ENCODE measurements at places on chromosomes 1 and 21. TPM values are rescaled to one million over a fixed set of nuclear protein-coding genes. Genes with fewer than 3 reads are reported as not detected.

DNA sequence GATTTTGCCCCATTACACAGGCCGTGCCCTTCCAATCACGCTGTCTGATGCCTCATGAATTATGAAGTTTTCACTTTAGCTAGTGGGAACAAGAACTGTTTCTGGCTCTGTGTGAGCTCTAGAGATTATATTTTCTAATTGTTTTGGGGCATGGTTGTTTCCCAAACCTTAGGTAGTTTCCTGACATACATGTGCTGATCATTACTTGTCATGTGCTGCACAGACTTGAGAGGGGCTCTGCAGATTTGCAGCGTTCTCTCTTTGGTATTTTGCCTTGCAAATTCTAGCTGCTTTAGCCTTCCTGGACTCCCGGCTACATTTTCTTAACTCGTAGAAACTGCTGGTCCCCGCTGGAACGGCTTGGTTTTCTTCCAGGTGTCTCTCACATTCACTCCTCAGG, 142.1 kb upstream of the IVNS1ABP start:
- no peak for DNase-seq

DNA sequence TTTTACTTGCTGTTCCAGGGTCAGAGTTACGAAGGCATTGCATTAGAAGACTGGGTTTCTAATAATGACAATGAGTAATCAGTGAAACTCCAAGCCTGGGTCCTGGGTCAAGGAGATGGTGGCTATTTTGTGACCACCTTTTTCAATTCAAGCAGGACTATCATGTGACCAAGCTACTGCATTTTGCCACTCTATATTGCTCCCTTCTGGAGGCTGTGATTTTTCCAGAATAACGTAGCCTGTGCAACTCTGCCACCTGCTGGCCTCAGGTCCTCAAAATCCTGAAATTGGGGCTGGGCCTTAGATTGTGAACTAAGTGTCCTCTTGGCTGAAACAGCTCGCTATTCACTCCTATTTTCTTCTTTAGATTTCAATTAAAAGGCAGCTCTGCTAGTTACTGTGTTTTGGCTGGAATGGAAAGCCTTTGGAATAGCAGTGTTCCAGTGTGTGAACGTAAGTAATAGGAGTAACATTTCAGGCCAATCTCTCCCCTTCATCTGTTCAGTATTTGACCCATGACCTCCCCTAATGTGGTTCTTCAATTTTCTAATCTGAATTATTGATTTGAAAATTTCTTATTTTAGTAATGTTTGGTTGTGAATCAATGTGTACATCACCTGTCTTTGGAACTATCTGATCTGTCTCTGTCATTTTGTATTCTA, 52.9 kb upstream of the CD46 start:
- peak; percentile 26 for DNase-seq

DNA sequence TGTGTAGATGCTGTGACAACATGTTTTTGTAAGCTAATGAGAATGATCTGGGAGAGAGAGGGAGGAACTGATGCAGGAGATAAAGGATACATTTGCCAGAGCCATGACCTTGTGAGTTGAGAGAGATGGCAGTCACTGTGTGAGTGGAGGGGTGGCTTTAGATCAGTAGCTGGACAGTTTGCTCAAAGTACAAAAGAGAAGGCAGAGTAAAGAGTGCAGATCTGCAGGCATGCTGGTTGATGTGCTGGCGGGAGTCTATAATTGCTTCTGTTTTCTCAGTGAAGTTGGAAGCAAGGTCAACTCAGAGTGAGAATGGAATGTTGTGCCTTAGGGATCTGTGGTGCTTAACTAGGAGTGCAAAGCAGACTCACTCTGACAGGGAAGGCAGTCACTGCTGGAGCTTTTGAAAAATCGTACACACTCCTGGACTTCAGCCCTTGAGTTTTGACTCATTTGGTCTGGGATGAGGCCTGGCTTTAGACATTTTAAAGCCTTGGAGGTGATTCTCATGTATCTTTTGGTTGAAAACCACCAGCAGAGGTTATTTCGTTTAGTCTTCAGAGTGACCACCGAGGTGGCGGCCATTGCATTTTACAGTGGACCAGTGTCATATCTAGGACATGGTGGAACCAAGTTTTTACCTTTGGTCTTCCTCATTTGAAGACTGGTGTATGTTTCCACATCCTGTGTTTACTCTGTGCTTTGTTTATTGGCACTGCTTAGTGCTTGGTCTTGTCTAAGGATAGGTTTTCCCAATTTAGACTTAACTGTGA, 49.6 kb downstream of the MTR start:
- no peak for DNase-seq

Gene GJB4
- total RNA-seq: not detected

Gene GNG5
- total RNA-seq: 170 TPM

GRCh38 chr1:98896711-98897445, 107.8 kb downstream of the PLPPR5 start:
- DNase-seq: no peak

DNA sequence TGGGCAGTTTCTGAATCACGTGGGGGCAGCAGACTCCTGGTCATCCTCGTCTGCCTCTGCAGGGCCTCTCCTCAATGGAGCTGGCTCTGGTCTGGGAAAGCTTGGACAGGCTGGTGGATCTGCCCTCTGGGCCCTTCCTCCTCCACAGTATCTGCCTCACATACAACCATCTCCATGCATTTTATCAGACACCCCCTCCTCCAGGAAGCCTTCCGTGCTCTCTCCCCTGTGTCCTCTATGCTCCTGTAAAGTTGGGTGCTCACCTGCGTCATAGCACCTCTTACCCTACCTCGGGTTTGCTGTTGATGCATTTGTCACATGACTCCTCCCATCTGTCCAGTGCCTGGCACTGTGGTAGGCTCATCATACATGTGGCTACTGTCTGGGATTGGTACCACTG, 95.7 kb upstream of the TMEM51 start:
- DNase-seq: no peak

DNA sequence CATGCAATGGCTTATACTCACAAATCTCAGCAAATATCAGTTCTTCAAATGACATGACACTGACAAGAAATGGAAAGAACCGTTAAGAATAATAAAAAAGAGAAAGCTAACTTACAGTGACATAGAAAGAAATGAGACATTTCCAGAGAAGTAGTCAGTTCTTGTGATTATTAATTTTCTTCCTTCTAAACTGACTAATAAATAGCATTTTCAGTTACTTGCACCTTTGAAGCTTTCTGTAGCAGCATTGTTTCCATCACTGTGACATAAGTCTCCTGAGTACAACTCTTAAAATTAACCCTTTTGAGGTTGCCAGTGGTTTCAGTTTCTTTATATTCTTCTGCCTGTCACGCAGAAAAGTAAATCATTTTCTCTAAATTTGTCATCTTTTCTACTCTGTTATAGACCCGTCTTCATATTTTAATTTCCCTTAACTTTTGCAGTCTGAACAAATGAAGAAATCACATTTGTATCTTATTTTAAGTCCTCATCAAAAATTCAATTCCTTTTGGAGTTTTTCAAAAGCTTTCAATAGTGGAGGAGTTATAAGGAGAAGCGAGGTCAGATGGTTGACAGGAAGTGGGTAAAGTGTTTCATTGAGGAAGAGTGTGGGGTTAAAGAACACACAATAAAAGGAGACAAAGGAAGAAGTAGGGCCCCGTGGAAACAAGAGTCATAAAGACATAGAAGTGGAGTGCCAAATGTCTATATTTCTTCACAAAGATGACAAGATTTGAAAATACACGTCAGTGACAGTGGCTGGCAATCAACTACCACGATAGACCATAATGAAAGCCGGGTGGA, 57.9 kb upstream of the S1PR1 start:
- DNase-seq: no peak

DNA sequence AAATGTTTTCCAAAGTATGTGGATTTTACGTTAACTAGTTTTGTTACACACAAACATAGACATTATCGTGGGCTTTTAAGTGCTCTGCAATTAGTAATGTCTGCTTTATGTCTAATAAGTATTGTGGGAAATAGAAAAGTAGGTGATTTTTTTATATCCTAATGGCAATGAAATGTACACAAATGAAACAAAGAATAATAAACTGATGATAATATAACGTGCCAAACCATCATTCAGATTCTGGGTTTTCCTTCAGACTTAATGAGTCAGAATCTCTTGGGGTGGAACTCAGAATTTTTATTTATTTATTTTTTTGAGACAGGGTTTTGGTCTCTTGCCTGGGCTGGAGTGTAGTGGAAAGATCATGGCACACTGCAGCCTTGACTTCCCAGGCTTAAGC, 2.0 kb downstream of the TMEM183A start:
- no peak for DNase-seq

DNA sequence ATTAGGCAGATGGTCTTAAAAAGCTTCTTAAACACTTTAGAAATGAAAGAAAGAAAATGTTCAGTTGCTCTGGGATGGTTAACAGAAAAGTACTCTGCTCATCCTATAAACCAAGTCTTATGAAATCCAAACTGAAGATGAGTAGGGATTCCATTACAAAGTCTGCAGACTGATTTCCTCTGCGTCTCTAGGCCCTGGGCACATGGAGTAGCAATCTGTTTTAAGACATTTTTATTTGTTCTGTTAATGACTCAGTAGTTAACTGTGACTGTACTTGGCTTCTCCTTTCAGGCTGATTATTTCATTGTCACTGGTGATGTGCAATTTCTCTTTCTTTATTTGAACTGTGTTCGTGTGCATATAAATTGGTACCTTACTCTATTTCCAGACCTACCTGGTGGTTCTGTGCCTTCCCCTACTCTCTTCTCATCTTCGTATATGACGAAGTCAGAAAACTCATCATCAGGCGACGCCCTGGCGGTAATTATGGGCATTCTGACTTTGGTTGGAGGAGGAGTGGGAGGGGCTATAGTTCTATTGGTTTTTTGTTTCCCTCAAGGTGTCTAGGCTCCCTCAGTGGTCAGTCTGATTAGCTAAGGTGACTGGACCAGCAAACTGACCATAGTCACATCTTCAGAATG, 30.6 kb downstream of the ATP1A1 start:
- no peak for DNase-seq

- no peak for DNase-seq
These were observed 515.9 kb upstream of the PKN2 start for GRCh38 chr1:88168126-88168525.

Gene C1orf210
- total RNA-seq: not detected

Gene GJA9
- total RNA-seq: not detected

- no peak for DNase-seq
These were observed 77.1 kb downstream of the IFI44 start for GRCh38 chr1:78726686-78727085.

Gene CGN
- total RNA-seq: 0.52 TPM

Gene OR14C36
- not detected for total RNA-seq

- DNase-seq: no peak
These were observed 97.8 kb upstream of the CHODL start for GRCh38 chr21:18146820-18147219.

Gene TNNT2
- 8,708 TPM for total RNA-seq

- no peak for DNase-seq
These were observed 49.8 kb downstream of the ZBTB18 start for GRCh38 chr1:244100704-244101453.

DNA sequence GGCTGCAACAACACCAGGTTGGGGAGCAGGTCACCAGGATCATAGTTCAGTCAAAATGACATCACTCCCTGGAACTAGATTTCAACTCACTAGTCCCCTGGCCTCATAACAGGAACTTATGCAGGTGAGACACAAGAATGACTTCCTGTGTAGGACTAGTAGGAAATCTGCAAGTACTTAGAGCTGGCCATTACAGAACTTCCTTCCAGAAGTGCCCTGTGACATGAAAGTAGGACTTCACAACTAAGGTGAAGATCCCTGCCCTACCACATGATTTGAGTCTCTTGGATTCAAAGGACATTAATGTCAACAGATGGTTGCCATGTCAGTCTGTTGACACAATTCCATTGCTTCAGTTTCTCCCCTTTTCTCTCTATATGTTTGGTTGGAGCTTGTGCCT, 223.1 kb downstream of the RPS6KC1 start:
- no peak for DNase-seq
